Fibroblast of the aortic adventitia (primary cell): ENCODE measurements at places on chromosomes 6 and 20. TPM values are rescaled to one million over a fixed set of nuclear protein-coding genes. Genes with fewer than 3 reads are reported as not detected.

Gene HLA-B
- total RNA-seq, result 52.0 and 84.2 TPM in 2 replicates

Gene MTFR2
- 1.5 and 6.1 TPM in 2 replicates for total RNA-seq

GRCh38 chr6:7073821-7074525, 33.8 kb upstream of the RREB1 start:
- no peak for DNase-seq

- peak; percentile 80 for DNase-seq
These were observed 55.5 kb downstream of the REV3L start for GRCh38 chr6:111427341-111428116.

GRCh38 chr20:39699166-39699725, 737.1 kb downstream of the DHX35 start:
- DNase-seq, result no peak

Gene CST4
- not detected in 2 replicates for total RNA-seq

Gene HINT3
- 23.5 and 30.6 TPM in 2 replicates for total RNA-seq

GRCh38 chr6:159043251-159043650, 1.5 kb downstream of the TAGAP start:
- DNase-seq, result no peak

Gene ALDH5A1
- 0.54 and 1.6 TPM in 2 replicates for total RNA-seq

Gene SLC17A2
- total RNA-seq, result 0.09 TPM in 1 of 2 replicates, not detected in the other

GRCh38 chr6:156839591-156840001, 62.4 kb downstream of the ARID1B start:
- DNase-seq, result peak; percentile 88

DNA sequence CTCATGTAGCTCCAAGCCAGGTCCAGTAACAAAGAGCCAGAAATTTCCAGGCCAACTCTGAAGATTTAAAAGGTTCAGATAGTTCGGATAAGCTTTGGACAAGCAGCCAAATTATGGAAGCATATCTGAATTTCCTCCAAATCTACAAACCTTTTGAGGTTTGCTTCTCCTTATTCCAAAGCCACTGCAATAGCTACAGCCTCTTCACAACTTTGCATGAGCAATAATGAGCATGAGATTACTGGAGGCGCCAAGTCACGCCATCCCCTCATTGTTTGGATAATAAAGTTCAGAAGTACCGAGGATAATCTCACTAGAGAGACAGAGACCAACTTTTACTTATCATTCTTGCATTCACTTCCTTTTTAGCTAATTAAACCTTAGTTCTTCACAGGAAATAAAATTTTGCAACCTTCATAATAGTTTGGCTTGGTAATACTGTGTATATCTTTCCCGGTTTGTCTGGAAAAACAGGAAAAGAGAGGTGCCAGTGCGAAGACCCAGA, 329.6 kb upstream of the RSPO3 start:
- peak; percentile 83 for DNase-seq

DNA sequence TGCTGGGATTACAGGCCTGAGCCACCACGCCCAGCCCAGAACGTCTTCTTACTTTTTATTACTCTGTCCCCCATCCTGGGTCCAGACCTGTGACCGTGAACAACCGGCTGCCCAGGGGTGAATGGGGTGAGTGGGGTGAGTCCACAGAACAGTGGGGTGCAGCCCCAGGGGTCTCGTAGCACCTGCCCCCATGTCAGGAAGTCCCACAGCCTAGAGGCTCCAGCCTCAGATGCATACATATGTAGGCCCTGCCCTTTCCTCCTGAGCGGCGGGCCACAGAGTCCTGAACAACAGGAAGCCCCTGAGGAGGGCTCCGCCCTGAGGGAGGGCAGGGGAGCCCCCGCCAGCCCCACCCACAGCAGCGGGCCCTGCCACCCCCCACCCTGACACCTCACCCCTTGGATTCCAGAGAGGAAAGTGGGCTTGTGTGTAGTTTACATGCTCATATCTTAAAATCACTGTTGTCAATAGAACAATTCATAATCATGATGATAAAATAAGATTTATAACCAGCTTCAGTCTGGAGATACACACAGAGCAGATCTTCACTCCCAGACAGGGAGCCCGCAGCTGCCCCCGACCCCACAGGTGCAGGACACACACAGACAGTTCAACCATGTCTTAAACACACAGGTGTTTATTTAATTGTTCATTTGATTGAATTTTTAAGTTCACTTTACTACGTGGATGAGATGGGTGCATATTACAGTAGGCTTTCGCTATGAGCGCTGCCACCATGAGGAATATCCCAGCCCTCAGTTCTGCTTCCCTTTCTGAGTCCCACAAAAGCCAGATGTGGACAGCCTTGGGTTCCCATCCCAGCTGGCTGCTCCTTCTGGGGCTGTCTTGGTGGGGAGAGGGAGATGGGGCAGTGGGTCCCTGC, 12.4 kb upstream of the GMEB2 start:
- DNase-seq, result no peak

DNA sequence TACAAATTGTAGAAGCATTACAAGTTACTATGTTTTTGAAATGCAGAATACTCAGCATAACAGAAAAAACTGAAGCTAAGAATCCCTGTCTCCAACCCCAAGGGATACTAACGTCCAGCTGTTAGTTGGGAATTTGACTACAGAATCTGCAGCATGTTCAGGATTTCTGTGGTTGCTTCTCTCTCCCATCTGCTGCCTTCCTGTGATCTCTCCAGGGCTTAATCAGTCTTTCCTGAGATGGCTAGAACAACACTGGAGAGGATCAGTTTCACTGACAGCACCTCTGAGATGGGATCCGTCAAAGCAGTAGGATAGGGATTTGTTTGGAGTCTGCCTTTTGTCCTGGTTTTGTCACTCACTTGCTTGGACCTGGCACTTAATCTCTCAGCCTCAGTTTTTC, 73.3 kb upstream of the NUP153 start:
- DNase-seq, result no peak

- DNase-seq, result no peak
These were observed 64.2 kb downstream of the GJA1 start for GRCh38 chr6:121499666-121500065.

Gene GNAS-AS1
- total RNA-seq, result 0.25 and 0.81 TPM in 2 replicates

DNA sequence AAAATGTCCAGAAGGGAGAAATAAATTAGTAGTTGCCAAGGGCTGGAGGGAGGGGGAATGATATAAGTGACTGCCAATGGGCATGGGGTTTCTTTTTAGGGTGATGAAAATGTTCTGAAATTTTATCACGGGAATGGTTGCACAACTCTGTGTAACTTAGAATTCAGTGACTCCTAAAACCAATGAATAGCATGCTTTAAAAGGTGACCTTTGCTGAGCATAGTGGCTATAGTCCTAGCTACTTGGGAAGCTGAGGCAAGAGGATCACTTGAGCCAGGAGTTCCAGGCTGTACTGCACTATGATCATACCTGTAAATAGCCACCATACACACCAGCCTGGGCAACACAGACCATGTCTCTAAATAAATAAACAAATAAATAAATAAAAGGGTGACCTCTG, 109.0 kb downstream of the ATG5 start:
- peak; percentile 52 for DNase-seq

DNA sequence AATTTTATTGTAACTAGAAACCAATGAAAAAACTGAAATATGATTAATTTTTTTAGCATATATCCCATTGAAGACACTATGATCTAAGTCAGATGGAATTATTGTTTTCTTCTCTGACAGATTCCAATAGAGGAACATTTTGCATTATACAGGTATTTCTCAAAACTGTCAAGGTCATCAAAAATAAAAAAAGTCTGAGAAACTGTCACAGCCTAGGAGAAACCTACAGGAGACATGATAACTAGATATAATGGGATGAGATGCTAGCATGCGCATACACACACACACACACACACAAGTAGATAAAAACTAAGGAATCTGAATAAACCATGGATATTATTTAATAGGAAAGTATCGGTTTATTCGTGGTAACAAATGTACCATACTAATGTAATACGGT, 161.9 kb upstream of the HCRTR2 start:
- no peak for DNase-seq

Gene CST7
- not detected in 2 replicates for total RNA-seq

DNA sequence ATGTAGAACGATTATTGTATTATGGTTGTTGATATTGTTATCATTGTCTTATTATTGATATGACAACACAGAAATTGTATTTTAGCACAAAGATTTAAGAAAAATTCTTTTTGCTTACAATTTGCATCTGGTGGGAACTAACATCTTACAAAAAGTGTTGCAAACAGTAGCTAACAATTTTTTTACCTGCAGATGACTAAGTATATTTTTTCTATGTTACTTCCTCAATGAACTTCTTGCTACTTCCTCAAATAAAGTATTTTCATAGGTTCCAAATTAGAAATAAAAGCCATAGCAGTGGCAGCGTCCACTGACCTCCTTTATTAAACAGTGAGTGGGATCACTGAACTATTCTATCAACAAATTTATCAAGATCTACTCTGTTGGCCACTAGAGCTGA, 847.0 kb downstream of the PHF3 start:
- DNase-seq, result no peak

Gene ADAM33
- 68.6 and 145 TPM in 2 replicates for total RNA-seq

Gene TNXB
- total RNA-seq, result 54.0 and 315 TPM in 2 replicates

DNA sequence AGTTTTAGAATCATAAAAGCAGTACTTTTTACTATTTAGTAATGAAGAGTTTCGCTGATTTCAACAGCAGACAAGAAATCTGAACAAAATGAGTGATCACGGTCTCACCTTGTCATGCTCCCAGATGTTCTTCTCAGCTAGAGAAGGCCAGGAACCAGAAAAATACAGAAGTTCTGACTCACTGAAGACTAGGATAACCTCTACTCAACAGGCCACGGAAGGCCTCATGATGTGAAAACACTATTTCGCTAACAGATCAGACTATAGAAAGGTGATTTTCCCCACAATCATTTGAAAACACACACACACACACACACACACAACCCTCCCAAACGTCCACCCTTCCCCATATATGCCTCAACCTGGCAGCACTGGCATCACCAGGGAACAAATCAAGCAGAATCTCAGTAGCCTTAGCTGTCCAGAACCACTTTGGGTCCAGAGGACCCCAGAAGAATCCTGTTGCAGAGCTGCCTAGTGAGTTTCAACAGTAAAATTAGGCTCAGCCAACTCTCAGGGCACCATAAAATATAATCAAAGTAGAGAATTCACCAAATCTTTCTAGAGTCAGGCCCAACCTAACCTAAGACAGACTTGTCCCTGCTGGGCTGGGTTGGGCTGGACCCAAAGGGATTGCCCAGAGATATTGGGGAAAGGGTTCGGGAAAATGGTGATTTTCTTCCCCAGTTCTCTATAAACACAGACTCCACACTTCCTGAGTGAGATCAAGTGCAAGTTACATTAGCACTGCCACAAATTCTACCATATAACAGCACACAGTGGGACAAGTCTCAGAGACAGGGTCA, 7.9 kb downstream of the EXOC2 start:
- DNase-seq, result peak; percentile 49

DNA sequence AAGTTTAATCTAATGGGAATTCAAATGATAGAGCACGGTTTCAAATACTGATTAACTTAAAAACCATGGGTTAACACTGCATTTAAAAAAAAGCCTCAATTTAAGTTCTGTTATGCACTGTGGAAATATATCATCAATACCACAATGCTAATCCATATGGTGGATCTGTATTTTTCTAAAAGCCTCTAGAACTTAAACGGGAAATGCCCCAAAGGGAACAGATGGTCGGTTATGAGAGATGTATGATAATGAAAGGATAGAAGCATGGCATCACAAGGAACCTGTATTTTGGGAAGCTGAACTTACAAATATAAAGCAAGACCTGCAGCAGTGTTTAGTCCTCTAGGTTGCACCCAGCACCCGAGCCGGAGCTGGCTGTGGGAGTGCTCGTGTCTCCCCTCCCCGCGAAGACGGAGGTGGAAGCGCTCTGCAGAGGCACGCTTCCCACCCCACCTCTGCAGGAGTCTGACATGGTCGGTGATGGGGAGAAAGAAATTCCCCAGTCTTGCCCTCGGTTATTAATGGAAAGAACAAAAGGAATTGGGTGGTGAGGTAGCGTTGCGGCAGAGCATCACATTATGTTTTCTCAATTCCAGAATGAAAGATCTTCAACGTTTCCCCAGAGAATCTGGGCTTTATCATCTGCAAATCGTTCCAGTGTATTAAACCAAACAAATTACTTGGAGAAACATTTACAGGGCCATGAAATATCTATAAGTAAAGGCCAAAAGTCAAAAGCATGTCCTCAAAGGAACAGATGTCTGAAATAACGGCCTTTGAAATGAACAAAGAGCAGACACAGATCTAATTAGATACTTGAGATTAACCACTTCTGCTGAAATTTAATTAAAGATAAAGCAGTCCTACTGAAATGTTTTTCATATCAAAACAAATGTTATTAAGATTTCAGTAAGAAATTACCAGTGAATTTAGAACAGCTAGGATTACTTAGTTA, 103.1 kb upstream of the POPDC3 start:
- DNase-seq, result no peak

DNA sequence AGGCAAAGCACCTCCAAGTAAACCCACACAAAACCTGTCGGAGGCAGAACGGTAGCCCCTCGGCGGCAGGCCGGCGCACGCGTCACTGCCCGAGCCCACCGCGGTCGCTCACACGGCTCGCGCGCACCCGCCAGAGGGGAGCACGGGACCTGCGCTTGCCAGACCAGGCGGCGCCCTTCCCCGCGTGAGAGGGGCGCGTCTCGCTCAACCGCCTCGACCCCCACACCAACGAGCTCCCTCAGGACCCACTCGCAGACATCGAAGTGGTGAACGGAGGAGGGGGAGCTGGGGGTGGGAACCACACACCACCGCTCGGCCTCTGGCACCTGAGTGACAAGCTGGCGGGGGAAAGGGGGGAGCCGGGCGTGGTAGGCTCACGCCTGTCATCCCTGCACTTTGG, 1513.4 kb upstream of the DEFB115 start:
- DNase-seq, result no peak

Gene GPLD1
- total RNA-seq, result 0.27 and 0.41 TPM in 2 replicates

DNA sequence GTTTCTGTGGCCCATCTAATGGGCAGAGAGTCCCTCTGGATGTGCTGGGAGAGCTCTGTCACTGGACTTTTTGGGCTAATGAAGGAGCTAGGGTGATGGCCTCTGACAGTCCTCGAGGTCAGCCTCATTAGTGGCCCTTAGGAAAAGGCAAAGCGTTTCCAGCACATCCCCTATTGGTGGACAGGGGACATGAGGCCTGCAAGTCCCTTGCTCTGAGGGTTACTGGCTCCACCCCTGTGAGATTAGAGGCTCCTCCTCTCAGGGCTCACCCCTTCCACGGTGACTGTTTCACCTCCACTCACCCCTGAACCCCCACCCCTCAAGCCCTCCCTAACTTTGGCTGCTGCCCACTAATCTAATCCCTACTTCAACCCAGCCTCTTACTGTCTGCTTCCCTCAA, 12.8 kb upstream of the FANCE start:
- no peak for DNase-seq

Gene PROKR2
- not detected in 2 replicates for total RNA-seq

DNA sequence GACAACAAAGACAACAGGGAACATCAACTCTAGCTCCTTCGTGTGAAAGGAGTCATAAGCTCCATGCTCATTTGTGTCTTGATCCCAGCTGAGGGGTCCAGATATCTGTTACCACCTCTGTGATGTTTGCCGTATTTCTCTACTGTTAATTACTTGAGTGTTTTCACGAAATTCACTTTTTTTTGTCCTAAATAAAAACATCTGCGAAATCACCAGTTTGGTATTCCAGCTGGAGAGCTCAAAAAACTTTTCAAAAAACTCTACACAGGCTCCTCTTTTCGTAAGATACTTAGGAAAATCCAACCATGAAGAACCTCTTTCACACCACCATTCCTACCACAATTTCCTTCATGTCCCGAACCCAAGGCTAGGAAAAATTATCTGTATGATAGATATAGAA, 25.3 kb downstream of the TRAF3IP2 start:
- DNase-seq, result no peak

- no peak for DNase-seq
These were observed 499.9 kb downstream of the UTRN start for GRCh38 chr6:144785056-144785455.
